DMS 273 treated with DMSO at 0.1 percent for 48 hours (cell line): ENCODE measurements at places on chromosomes 12 and 14.

DNA sequence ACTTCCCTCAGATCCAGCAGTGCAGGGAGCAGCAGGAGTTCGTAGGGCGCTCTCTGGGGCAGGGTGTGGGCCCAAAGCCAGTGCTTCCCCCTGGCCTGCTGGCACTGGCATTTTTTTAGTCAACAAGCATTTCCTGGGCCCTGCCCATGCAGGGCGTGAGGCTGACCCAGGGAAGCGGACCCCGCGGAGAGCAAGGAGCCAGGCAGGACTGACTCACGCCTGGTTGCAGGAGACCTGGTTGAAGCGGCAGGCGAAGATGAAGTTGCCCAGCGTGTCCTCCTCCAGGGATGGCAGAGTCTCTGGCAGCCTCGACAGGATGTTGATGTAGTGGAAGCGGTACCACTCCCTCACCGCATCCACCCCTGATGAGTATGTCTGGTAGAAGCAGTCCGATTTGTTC is 13.5 kb downstream of the SCNN1A start:
- DNase-seq = no peak

GRCh38 chr14:58354808-58355207 is 40.9 kb upstream of the TOMM20L start:
- no peak for DNase-seq

DNA sequence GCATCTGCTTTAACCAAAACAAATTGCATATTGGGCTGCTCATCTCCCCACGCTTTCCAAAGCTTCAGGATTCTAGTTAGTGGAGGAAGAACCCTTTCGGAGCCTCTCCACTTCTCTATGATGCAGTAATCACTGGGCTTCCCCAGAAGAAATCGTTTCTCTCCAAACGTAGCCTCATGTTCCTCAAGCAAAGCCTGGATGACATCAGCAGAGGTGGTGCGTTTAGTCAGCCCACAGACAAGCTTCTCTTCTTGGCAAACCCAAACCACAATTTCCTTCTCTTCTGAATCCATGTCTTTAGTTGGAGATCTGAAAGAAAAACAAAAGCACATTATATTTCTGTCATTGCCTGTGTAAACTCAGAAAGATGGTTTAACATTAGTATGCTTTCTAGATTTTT is 30.6 kb downstream of the RASSF9 start:
- DNase-seq = no peak

- DNase-seq = peak; percentile 24
Measured at GRCh38 chr14:78836777-78837176, 666.6 kb downstream of the NRXN3 start.

GRCh38 chr12:121748218-121748570 is 35.6 kb downstream of the TMEM120B start:
- DNase-seq = no peak

DNA sequence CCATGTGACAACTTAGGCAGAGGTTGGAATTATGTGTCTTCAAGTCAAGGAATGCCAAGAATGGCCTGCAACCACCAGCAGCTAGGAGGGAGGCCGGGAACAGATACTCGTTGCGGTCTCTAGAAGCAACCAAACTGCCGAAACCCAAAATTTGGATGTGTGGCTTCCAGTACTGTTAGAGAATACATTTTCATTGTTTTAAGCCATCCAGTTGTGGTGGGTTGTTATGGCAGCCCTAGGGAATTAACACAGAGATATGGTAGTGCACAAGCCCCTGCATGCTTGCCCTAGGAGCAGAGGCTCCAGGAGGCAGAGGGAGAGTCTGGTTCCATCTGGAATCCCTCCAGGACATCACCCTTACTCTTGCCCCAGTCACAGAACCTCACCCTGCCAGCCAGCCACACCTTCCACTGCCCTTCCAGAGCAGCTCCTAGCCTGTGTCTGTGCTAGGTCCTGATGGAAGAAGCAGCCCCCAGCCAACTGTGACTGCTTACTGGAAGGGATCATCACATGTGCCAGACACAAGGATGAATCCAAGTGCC is 19.5 kb downstream of the PITPNM2 start:
- DNase-seq = no peak

GRCh38 chr14:53971521-53971920 is 14.9 kb upstream of the BMP4 start:
- DNase-seq = no peak

DNA sequence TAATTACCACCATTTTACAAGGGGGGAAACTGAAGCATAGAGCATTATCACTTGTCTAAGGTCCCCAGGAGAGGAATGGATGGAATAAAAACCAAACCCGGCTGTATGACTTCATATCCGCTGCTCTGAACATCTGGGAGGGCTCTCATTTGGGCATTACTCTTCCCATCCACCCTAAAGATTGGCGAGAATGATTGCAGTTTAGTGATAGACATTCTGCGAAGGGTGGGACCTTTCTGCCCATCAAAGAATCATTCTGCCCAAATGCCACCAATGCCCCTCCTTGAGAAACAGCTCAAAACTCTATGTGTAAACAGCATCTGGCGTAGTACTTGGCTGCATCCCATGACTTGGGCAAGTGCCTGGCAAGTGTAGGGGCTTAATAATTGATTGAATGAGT is 11.6 kb downstream of the CHST11 start:
- no peak for DNase-seq

DNA sequence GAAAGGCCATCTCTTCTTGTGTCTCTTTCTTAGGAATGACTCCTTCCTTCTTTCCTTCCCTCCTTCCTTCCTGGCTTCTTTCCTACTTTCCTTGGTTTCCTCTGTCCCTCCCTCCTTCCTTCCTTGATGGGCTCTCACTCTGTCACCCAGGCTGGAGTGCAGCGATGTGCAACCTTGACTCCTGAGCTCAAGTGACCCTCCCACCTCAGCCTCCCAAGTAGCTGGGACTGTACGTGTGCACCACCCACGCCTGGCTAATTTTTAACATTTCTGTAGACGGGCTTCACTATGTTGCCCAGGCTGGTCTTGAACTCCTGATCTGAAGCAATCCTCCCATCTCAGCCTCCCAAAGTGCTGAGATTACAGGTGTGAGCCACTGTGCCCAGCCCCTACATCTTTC is 10.9 kb upstream of the P2RX7 start:
- no peak for DNase-seq
